ENCODE measurements at places on chromosomes 2 and 18.

GRCh38 chr2:142131010-142131669, at the start of gene LRP1B:
TSS of gene LRP1B (minus strand) at chr2:142131016. CDS start at chr2:142130729, 287 bp downstream.
- no peak for DNase-seq

DNA sequence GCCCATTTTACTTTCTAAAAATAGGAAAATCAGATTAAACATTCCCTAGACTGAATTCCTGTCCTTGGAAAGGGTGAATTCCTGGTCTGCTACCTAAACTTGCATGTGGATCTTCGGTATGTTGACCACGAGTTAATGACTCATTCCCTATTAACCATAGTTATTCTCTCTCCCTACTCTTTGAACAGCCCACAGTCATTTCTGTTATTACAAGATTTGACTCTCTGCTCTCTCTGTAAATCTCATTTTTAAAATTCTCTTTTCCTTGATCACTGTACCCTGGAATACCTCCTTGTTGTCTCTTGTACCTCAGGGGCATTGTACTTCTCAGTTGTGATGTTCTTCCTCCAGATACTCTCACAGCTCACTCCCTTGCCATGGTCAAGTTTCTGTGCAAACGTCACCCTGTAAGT, 92.0 kb upstream of the GULP1 start:
- DNase-seq: no peak

GRCh38 chr18:14924226-14924625, 176.3 kb downstream of the ANKRD30B start:
- no peak for DNase-seq

GRCh38 chr18:59305295-59305694, 13.2 kb downstream of the CPLX4 start:
- DNase-seq: no peak

- DNase-seq: no peak
These were observed 58.1 kb downstream of the CLASP1 start for GRCh38 chr2:121591199-121591598.

DNA sequence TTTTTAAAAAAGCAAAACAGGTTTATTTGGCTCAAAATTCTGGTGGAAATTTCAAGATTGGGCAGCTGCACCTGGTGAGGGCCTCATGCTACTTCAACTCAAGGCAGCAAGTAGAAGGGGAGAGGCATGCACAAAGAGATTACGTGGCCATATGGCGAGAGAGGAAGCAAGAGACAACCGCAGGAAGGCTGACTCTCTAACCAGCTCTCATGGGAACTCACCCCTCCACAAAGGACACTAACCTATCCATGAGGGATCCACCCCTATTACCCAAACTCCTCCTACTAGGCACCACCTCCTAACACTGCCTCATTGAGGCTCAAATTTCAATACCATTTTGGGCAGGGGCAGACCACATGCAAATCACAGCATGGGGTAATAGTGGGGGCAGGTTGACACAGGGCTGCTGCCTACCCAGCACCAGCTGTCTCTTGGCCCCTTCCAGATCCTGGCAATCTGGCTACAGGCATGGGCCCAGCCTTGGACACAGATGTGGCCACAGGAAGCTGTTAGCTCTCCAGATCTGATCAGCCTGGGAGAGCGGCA, 2.0 kb upstream of the CAPN10 start:
- no peak for DNase-seq

Measured in CD4-positive, alpha-beta T cell treated with Interleukin-17A for 4 hours (primary cell).